Activated naive CD4-positive, alpha-beta T cell treated with Interleukin-2 at 50 U/mL for 16 hours (primary cell): ENCODE measurements at places on chromosomes 12 and 14.
A peak's percentile ranks its signal among the peaks of the same experiment; 100 is the strongest.

DNA sequence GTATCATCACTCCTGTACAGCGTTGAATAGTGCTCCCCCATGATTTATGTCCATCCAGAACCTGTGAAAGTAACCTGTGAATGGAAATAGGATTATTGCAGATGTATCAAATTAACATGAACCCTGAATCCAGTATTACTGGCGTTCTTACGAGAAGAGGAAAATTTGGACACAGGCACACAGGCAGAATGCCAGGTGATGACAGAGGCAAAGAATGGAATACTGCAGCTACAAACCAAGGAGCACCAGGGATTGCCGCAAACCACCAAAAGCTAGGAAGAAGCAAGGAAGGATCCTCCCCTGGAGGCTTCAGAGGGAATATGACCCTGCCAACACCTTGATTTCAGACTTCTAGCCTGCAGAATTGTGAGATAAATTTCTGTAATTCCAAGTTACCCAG is 113.5 kb upstream of the EGLN3 start:
- no peak for DNase-seq

- no peak for DNase-seq
These were observed 25.9 kb downstream of the SPX start for GRCh38 chr12:21551841-21552465.

- peak; percentile 44 for DNase-seq
These were observed 923 bp upstream of the ITPR2 start for GRCh38 chr12:26833743-26834490.

DNA sequence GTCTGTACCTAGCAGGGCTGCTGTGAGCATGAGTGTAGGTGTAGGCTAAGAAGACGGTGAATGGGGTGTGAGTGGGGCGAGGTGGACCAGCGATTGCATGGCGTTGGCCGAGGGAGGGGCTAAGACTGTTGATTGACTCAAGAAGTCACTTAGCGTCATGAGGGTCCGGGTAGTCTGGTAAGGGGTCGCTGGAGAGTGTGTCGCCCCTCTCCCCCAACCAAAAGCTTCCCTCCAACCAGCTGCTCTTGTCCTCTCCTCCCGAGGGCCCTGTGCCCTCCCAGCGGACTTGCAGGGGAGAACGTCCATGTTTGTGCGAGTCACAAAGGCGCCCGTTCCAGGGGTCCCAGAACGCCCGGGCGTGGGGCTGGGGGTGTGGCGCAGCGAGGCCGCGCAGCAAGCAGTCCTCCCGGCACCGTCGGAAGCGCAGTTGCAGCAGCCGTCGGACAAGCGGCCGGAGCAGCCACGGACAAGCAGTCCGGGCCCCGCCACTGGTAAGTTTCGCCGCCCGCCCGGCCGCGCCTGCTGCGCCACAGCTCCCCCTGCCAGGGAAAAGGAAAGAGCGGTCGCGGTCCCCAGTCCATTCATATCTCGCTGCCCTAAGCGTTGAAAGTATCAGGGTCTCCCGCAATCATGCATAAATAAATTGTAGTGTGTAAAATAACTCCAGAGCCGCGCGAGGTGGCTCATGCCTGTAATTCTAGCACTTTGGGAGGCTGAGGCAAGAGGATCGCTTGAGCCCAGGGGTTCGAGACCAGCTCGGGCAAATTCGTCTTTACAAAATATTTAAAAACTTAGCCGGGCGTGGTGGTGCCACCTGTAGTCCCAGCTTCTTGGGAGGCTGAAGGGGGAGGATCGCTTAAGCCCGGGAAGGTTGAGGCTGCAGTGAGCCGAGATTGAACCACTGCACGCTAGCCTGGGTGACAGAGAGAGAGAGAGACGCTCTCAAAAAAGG is at the start of gene CCDC63:
Gene CCDC63 (plus strand): TSS at position 373 of the 952 bp plus-strand sequence. CDS start 5,968 bp downstream, outside the sequence.
- peak; percentile 21 for DNase-seq

DNA sequence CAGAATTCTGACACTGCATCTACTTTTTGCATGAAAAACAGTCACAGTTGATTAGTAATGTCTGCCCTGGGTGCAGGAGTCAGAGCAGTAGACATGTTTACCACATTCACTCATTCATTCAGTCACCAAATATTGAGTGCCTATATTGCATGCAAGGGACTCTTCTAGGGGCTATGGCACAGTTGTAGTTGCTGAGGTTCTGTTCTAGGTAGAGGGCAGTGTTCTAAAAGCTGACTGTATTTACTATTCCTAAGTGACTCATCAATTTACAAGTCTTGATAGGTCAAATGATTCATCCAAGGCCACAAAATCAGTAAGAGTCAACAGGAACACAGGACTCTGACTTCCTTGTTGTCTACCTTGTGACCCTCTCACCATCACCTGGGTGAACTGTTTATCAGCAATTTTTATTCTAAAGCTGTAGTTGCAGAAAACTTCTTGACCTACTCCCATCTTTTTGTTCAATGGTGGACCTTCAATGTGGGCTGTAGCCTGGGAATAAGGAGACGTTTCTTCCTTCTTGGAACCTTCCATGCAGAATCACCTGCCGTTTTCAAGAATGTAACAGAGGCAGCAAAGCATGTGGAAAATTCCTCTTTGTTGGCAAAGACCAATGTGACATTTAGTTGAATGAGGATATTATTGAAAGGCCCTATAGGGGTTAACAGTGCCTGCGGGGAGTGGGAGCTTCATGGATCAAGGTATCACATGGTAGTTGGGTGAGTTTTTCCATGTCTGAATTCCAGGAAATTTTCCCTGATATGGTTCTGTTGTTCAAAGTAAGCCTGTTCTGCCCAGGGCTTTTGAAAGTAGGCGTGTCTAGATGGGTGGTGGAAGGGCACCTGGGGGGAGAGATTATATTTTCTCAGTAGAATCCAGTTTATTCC is 223.2 kb downstream of the KTN1 start:
- DNase-seq, result peak; percentile 17

- no peak for DNase-seq
These were observed 2.3 kb downstream of the DICER1 start for GRCh38 chr14:95155045-95155444.

DNA sequence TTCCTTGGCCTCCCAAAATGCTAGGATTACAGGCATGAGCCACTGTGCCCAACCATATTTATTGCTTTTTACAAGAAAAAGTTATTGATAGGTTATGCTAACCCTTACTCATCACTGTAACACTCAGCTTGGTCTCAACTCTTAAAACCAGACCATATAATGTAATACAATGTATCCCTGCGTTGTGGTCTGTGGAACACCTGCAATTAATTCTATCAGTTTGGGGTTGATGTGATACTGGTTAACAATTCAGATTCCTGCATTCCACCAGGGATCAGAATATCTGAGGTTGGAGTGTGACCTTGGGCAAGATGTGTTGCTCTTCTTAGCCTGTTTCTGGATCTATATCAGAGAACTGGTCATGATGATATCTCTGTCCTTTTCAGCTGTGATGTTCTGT is 419.0 kb downstream of the RAD51B start:
- DNase-seq, result no peak
